ENCODE measurements at places on chromosomes 16 and 17. TPM values are rescaled to one million over a fixed set of nuclear protein-coding genes. Genes with fewer than 3 reads are reported as not detected.

The CD300A gene
- total RNA-seq: 7.8 TPM

The GNAO1 gene
- total RNA-seq: 54.8 TPM

The SRCAP gene
- 25.0 TPM for total RNA-seq

- no peak overlapping the region for H3K4me3 ChIP-seq
- peak; percentile 72 for DNase-seq
- peak overlapping the region; percentile 88 for H3K27ac ChIP-seq
- H3K36me3 ChIP-seq: peaks cover 9% of the 10 kb centered on the region
- H3K4me1 ChIP-seq: no peaks in the 10 kb centered on the region
- H3K27me3 ChIP-seq: no peaks in the 10 kb centered on the region
Observed at GRCh38 chr16:67860589-67861398, 12.1 kb upstream of the EDC4 start.

DNA sequence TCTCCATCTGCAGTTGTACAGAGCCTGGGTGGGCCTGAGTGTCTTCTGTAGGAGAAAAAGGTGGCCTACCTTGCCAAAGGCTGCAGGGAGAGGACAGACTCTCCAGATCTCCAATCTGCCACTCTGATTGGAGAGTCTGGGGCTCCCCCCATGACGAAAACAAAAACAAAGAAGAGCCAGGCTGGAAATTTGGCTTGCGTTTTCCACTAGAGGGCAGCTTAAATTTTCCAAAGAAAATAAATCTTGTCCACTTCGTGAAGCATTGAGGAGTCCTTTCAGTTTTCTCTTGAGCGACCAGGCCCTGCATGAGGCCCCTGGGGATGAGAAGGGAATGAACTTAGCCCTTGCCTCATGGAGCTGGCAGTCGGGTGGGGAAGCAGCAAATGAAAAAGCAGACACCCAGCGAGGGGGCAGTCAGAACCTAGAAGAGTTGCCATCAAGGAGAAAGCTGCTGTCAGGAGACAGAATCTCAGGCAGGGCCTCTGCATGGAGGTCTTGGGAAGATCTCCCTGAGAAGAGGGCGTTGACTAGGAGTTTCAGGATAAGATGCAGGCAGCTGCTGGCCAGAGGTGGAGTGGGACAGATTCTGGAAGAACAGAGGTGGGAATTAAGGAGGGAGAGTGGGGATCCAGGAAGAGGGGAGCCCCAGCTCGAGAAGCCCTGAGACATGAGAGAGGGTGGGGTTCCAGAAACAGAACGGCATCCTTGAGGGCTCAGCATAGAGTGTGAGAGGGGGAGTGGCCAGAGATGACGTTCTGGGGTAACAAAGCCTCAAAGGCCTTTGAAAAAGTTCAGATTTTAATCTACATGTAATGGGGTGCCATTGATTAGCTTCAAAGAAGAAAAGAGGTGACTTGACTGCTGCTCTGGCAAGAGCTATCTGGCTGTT lies 8.4 kb upstream of the SHCBP1 start:
- H3K27me3 ChIP-seq: no peaks in the 10 kb centered on the region
- no peak for DNase-seq
- no peaks in the 10 kb centered on the region for H3K36me3 ChIP-seq
- no peak overlapping the region for H3K27ac ChIP-seq
- no peaks in the 10 kb centered on the region for H3K4me1 ChIP-seq

- H3K27me3 ChIP-seq: no peaks in the 10 kb centered on the region
- no peak overlapping the region for H3K4me3 ChIP-seq
- no peak overlapping the region for H3K27ac ChIP-seq
- H3K36me3 ChIP-seq: no peaks in the 10 kb centered on the region
- no peak for DNase-seq
Observed at GRCh38 chr17:37019117-37019740, 70.5 kb downstream of the AATF start.

- no peak for DNase-seq
- no peaks in the 10 kb centered on the region for H3K4me1 ChIP-seq
- no peak overlapping the region for H3K4me3 ChIP-seq
- peaks cover 23% of the 10 kb centered on the region for H3K27me3 ChIP-seq
- H3K27ac ChIP-seq: no peak overlapping the region
- H3K36me3 ChIP-seq: no peaks in the 10 kb centered on the region
Observed at GRCh38 chr16:30033270-30033669, 2.2 kb upstream of the TLCD3B start.

DNA sequence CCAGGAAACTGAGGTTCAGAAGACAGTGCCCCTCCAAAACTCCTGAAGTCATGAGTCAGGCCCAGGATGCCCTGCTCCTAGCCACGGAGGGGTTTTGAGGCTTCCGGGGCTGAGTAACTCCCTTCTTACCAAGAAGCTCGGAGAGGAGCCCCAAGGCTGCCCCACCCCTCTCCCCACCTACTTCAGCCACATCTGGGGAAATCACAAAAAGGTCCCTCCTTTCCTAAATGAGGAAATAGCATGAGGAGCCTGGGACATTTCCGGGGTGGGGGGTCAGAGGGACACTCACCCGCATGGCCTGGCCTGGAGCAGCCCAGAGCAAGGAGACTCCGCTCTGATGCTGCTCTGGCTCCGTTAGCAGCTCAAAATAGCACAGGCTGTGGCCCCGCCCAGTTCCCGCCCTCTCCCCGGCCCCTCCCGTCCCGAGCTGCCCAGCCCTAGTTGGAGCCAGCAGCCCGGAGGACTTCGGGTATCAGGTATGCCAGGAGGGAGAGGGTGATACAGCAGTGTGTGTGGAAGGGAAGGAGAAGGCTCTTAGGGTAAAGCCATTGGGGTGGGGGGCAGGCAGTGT lies 40.1 kb downstream of the MYO18A start:
- DNase-seq: peak; percentile 89
- H3K27me3 ChIP-seq: no peaks in the 10 kb centered on the region
- H3K4me1 ChIP-seq: no peaks in the 10 kb centered on the region
- no peaks in the 10 kb centered on the region for H3K36me3 ChIP-seq
- peak overlapping the region; percentile 39 for H3K4me3 ChIP-seq

The CA7 gene
- total RNA-seq: not detected

The JUP gene
- total RNA-seq: 256 TPM

- no peaks in the 10 kb centered on the region for H3K27me3 ChIP-seq
- H3K36me3 ChIP-seq: peaks cover 19% of the 10 kb centered on the region
- peaks cover 7% of the 10 kb centered on the region for H3K4me1 ChIP-seq
- H3K27ac ChIP-seq: no peak overlapping the region
Observed at GRCh38 chr17:65552214-65552613, 9.2 kb downstream of the AXIN2 start.

The KIF2B gene
- total RNA-seq: not detected

The NPIPA1 gene
- total RNA-seq: 35.3 TPM

The NR1D1 gene
- 9.9 TPM for total RNA-seq

DNA sequence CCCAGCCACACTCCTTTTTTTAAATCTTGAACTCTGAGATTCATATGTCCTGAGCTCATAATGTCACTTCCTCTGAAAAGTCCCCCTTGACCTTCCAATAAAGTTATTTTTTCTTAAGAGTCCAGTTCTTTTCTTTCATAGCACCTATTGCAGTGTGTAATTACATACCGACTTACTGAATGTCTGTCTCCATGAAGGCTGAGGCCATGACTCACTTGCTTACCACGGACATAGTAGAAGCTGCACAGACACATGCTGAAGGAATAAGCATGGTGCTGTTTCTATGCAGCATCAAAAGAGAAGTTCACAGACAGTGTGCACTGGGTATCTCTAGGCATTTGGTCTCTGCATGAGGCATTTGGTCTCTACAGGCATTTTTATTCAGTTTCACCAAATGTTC lies 77.2 kb downstream of the C17orf67 start:
- H3K36me3 ChIP-seq: no peaks in the 10 kb centered on the region
- no peaks in the 10 kb centered on the region for H3K4me1 ChIP-seq
- no peak overlapping the region for H3K4me3 ChIP-seq
- no peaks in the 10 kb centered on the region for H3K27me3 ChIP-seq
- no peak overlapping the region for H3K27ac ChIP-seq

GRCh38 chr16:22886927-22887326 lies 73.0 kb downstream of the HS3ST2 start:
- no peaks in the 10 kb centered on the region for H3K36me3 ChIP-seq
- no peak overlapping the region for H3K27ac ChIP-seq
- DNase-seq: peak; percentile 5
- H3K4me1 ChIP-seq: no peaks in the 10 kb centered on the region

The ASIC2 gene
- total RNA-seq: not detected

The CSF3 gene
- 1.3 TPM for total RNA-seq

GRCh38 chr16:23274968-23275367 lies 27.1 kb upstream of the SCNN1B start:
- H3K4me1 ChIP-seq: no peaks in the 10 kb centered on the region
- no peak overlapping the region for H3K27ac ChIP-seq
- H3K4me3 ChIP-seq: no peak overlapping the region
- H3K36me3 ChIP-seq: no peaks in the 10 kb centered on the region
- no peak for DNase-seq
- no peaks in the 10 kb centered on the region for H3K27me3 ChIP-seq
